ENCODE measurements at places on chromosomes 6 and 20.

GRCh38 chr6:116386581-116387299 lies 16.0 kb downstream of the DSE start:
- DNase-seq: no peak

- no peak for DNase-seq
Observed at GRCh38 chr20:10603378-10603777, 70.4 kb downstream of the JAG1 start.

DNA sequence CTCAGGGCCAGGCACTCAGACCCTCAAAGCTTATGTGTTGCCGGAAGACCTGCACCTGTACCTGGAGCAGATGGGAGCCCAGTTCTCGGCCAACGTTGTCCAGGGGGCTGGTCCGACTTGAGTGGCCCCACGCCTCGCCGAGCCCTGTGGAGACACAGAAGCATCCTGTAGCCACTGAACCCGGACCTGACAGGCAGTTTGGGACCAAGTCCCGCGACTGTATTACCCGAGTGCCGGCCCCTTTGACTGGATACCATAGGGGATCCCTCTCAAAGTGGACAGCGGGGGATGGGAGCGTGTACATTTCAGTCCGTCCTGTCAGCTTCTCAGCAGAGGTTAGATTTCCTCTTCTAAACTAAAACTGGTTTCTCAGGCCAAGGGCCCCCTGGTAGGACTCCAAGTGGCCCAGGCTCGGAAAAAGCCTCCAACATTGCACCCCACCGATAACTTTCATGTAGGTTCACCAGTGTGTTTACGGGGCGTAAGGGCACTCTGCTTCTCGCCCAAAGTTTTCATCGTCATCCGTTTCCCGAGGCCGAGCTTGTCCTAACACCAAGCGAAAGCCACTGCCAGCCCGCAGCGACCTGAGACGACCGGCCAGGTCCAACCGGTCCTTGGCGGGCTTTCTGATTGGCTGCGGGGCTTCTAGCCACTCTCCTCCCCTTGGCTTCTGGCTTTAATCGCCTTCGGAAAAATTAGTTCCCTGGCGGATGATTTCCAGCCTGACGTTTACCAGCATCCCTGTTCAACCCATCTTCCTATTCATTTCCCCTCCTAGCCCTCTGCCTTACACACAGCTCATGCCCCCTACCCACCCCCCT lies 10.8 kb downstream of the SIM1 start:
- DNase-seq: no peak

DNA sequence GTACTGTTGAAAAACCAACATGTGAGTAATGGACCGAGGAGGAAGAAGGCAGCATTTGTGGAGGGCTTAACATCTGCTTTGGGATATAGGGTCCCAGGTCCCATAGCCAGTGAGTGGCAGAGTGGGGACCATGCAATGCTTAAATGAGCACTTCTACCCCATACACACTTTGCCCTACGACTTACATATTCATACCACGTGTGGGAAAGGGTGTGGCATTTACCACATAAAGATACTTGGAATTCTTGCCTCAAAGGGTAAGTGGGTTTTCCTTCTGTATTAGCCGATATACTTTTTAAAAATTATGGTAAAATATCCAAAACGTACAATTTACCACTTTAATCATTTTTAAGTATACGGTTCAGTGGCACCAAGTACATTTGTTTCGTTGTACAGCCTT lies 199.3 kb downstream of the BACH2 start:
- DNase-seq: no peak

DNA sequence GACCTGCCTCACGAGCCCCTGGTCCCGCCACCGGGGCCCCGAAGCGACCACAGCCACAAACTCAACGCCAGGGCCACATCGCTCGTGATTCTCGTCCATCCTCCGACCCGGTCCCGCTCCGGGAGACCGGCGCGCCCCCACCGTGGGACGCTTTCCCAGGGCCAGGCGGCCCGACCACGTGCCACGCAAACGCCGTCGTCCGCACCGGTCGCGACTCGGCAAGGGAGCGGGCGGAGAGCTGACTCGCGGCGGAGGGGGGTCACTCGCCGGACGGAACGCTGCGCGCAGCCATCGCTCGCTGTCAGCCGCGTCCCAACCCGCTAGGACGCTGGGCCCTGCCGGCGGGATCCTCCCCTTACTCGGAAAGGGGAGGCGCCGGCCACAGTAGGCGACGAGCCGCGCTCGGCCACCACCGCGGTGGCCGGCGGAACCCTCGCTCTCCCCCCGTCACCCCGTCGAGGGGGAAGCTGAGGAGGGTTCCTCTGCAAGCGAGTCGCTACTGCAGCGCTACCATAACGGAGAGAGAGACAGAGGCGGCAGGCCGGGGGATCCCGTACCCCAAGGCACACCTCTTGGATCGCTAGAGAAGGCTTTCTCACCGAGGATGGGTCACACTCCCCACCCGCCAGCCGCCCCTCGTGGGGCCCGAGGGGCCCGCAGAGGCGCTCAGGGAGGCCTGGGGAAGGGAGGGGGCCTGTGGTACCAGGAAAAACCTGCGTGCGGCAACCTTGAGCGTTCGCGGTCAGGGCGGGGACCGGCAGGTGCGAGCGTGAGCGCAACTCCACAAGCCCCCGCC lies 511.8 kb upstream of the ZNF337 start:
- no peak for DNase-seq

- DNase-seq: no peak
Observed at GRCh38 chr6:143362192-143362558, 88.3 kb downstream of the ADAT2 start.

DNA sequence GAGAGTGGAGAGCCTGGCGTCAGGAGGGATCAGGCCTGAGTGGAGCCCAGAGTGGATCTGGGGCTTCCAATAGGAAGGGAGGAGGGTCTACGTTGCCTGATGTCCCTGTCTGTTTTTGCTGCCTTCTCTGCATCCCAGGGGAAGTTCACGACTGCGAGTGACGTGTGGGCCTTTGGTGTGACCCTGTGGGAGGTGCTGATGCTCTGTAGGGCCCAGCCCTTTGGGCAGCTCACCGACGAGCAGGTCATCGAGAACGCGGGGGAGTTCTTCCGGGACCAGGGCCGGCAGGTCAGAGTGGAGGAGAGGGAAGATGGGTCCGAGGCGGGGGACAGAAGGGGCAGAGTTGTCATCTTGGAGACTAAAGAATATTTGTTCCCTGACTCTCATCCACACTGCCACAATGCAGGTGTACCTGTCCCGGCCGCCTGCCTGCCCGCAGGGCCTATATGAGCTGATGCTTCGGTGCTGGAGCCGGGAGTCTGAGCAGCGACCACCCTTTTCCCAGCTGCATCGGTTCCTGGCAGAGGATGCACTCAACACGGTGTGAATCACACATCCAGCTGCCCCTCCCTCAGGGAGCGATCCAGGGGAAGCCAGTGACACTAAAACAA lies 9.2 kb upstream of the GTF2H4 start:
- no peak for DNase-seq

- no peak for DNase-seq
Observed at GRCh38 chr6:144416773-144417172, 131.6 kb downstream of the UTRN start.

All from CMK (cell line).